NCI-H1436 treated with DMSO at 0.1 percent for 48 hours (cell line): ENCODE measurements at places on chromosomes 5 and 9.

DNA sequence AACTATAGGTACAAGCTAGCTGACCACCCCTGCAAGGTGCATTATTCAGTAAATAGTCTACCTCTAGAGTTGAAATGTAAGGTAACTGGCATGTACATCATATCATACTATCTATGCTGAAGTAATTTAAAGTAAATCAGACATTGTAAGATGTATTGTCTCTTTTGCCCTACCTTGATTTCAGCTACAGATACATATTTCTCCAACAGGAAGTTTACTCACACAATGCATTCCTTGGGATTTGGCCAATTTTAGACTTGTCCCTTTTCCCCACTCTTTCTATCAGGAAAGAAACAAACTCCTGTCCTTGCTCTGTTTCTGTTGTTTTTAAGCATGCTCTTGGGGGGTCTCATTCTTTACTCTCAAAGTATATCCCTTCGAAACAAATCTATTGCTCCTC is 58.5 kb upstream of the TSLP start:
- DNase-seq: no peak

DNA sequence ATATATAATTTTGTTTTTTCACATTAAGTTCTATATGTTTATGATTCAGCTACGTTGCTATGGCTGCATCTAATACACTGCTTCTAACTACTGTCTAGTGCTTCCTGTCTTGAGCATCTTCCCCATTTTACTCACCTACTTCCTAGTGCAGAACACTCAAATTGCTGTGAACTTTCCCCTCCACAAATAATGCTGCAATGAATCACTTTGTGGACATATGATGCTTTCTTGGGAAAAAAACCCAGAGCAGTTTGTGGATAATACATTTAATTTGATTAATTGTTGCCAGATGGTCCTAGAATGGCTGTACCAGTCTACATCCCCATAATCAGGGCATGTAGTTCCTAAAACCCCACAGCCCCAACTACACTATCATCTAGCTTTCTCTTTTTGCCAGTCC is 18.5 kb downstream of the CD180 start:
- no peak for DNase-seq

- no peak for DNase-seq
Measured at GRCh38 chr5:89072842-89073672, 190.1 kb upstream of the MEF2C start.

GRCh38 chr5:145221416-145221815 is 613.7 kb downstream of the PRELID2 start:
- no peak for DNase-seq

GRCh38 chr9:94511955-94512265 is 43.0 kb upstream of the PCAT7 start:
- DNase-seq: no peak

GRCh38 chr5:62124266-62124665 is 181.7 kb upstream of the KIF2A start:
- no peak for DNase-seq

DNA sequence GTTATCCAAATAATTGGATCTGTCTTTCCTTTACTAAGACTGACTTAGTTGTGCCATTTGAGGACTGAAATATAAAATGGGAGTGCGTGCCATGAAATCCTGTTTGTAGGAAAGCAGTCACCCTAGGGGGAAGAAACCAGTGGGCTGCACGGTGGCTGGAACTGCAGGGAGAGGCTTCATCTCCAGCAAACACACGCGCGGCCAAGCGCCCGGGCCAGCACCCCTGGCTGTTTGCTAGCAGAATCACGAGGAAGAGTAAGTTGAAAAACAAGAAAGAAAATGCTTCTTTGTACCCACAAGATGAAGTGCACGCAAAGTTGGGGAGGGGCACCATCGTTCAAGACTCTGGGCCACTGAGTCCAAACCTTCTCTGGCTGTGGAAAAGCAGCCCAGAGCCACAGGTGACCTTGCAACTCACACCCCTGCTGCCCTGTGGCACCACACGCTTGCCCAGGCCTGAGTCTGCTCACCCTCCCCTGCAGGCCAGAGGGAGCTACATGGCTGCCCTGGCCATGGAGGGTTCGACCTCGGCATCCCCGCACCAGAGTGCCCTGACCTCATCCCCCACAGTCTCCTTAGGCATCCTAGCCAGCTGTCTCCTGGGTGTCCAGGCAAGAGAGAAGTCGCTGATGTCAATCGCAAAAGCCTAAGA is 55.2 kb downstream of the IRX2 start:
- DNase-seq: no peak

- no peak for DNase-seq
Measured at GRCh38 chr9:124361128-124361527, 54.1 kb downstream of the PSMB7 start.

DNA sequence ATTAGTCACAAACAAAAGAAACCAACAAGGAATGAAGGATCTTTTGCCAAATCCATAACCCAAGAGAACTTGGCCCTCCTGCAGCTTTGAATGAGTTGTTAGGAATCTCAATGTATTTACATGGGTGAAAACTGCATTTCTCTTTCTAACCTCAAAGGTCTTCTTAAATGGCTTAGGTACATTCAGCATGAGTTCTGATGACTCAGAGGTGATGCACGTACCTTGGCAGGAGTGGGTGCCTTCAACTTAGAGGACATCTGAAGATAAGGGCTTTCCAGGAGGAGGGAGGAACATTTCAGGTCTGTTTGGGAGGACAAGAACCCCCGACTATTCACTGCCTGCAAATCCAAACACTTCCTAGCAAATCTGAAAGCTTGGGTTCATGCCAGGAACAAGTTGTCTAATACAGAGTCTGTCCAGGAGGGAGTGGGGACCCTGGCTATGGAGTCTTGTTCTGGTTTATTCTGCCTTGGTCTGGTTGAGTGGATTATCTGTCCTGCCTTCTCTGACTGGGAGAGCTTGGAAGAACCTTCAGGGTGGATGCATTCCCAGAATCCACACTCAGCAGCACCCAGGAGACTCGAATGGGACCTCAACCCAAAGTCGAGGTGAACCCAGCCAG is 65.7 kb downstream of the IRX2 start:
- no peak for DNase-seq

GRCh38 chr9:132646726-132647125 is 23.1 kb downstream of the DDX31 start:
- no peak for DNase-seq

DNA sequence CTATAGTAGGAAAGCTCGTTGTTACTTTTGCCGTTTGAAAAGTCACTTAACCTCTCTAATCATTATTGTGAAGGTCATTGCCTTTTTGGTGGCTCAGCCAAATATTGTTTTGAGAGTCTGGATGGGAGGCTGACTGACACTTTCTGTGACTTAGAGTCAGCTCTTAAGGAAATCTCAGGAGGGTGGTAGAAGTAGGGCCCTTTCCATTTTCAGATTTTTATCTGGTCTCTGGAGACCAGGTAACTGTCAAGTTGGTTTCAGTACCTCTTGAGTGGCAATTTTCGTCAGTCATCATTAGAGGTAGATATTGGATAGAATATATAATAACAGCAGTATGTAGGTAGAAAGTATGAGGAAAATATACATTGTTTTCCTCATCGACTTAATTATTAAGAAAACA is 23.3 kb downstream of the UGCG start:
- DNase-seq: no peak

DNA sequence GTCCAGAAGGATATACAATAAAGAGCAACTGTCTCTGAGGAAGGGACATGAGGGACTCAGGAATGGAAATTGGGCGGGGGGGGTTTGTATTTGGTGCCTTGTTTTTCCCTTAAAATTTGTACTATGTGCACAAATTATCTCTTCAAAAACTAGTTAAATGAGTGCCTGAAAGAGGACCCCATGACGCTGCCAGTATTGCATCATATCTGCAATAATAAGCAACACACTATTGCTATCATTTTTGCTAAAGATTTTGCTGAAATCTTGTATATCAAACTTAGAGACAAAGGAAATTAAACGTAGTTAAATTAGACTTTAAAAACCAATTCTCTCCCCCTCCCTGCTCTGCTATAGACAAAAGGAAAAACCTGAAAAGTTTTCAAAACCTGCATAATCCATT is 89.7 kb upstream of the SLC30A5 start:
- no peak for DNase-seq

- no peak for DNase-seq
Measured at GRCh38 chr9:124472770-124473169, 22.5 kb downstream of the ADGRD2 start.
